ENCODE measurements at places on chromosomes 7 and 10. TPM values are rescaled to one million over a fixed set of nuclear protein-coding genes. Genes with fewer than 3 reads are reported as not detected.

GRCh38 chr7:68691261-68692216, 906.7 kb upstream of the AUTS2 start:
- peak; percentile 30 for DNase-seq

- no peak for DNase-seq
Measured at GRCh38 chr10:98901441-98902110, 334.1 kb downstream of the HPSE2 start.

DNA sequence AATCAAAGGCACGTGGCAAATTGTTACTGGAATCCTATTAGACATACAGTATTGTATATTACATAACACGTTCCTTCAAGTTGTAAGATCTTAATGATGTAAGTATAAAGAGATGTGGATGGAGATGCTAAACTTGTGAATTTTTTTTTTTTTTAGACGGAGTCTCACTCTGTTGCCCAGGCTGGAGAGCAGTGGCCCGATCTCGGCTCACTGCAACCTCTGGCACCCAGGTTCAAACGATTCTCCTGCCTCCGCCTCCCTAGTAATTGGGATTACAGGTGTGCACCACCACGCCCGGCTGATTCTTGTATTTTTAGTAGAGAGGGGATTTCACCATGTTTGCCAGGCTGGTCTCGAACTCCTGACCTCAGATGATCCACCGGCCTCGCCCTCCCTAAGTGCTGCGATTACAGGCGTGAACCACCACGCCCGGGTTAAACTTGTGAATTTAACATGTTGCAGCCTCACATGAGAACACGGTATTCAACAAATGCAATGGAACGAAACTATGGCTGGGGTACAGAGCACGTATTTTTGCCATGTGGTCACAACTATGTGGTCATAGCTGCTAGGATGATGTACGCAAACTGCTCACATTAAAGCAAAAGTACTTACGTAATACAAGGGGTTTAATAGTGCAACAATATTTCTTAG, 818 bp upstream of the SUPV3L1 start:
- no peak for DNase-seq

DNA sequence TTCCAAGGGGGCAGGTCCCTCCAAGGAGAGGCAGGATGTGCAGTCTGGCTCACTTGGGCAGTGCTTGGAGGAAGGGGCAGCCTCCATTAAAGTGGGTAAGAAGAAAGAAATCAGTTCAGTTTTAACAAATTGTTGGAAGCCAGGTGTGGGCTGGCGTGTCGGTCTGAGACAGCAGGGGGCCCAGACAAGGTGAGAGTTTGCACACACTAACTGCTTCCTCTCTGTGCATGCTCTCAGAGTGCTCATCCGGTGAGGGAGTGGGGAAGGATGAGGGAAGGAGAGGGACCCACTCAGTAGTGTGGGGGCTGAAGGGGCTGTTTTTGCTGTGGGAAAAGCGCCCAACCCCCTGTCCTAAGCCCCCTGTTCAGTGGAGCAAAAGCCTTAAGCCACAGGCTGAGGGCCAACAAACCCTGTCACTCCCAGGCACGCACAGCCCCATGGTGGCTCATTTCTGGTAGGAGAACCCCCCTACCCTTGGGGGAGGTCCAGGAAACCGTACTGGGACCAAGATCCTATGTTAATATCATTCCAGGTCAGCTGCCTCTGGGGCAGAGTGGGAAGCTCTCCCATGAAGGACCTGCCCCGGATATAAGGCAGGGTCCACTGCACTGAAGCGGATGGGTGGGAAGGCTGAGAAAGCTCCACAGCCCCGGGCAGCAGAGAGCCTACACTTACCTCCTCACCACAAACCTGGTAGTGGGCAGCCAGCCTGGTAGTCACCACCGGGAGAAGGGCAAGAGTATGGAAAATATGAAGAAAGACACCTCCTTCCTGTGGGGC, 5.1 kb upstream of the PCBD1 start:
- no peak for DNase-seq

GRCh38 chr10:85446827-85447226, 919.8 kb downstream of the GRID1 start:
- no peak for DNase-seq

- peak; percentile 100 for DNase-seq
Measured at GRCh38 chr7:47763063-47763974, 181.4 kb upstream of the TNS3 start.

DNA sequence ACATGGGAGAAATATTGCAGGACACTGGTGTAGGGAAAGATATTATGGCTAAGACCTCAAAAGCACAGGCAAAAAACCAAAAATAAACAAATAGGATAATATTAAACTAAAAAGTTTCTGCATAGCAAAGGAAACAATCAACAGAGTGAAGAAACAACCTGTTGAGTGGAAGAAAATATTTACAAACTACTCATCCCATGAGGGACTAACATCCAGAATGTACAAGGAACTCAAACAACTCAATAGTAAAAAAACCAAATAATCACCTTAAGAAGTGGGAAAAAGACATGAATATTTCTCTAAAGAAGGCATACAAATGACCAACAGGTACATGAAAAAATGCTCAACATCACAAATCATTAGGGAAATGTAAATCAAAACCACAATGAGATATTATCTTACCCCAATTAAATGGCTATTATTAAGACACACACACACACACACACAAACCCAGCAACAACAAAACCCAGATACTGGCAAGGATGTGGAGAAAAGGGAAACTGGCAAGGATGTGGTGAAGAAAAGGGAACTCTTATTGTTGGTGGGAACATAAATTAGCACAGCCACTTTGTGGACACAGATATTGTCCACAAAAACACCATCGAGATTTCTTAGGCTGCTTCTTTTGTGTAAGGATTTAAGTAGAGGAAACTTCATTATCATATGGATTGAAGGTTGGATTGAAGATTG, 9.8 kb upstream of the RAB18 start:
- no peak for DNase-seq

GRCh38 chr10:18886102-18886501, 162.5 kb upstream of the MALRD1 start:
- DNase-seq = no peak

GRCh38 chr10:69906425-69906824, 104.7 kb downstream of the COL13A1 start:
- DNase-seq = no peak

DNA sequence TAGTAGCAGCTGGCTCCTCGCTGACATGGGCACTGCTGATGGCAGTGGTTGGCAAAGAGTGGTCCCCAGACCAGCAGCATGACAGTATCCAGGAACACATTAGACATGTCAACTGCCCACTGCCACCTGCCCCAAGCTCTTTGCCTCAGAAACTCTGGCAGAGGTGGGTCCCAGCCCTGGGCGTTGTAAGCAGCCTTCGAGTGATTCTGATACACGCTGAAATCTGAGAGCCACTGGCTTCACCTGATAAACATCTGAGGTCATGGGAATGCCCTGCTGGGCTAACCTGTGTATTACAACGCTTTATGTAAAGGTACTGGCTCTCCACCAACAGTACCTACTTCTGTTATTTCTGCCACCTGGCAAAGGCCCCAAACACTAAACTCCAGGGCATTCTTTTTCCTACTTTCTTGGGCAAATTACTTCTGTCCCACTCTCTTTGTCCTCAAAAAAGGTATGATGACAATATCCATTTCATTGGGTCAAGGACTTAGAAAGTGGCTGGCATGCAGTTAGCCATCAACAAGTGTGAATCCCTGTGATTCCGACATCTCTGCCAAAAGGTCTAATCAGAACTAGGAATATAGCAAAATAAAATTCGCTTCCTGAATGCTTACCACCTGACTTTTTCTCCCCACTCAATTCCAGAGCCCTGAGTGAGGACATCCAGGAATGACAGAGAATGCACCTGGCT, 9.2 kb downstream of the SGMS1 start:
- peak; percentile 66 for DNase-seq

DNA sequence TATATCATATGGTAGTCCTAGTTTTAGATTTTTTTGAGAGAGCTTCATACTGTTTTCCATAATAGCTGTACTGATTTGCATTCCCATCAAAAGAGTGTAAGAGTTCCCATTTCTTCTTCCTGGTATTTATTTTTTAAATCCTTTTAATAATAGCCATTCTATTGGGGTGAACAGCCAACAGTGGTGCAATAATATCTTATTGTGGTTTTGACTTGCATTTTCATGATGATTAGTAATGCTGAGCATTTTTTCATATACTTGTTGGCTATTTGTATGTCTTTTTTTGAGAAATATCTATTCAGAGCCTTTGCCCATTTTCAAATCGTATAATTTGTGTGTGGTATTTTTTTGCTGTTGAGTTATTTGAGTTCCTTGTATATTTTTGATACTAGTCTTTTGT, 167.4 kb downstream of the FZD1 start:
- no peak for DNase-seq

- DNase-seq = no peak
Measured at GRCh38 chr10:84158550-84158949, 15.1 kb upstream of the GPR15LG start.

DNA sequence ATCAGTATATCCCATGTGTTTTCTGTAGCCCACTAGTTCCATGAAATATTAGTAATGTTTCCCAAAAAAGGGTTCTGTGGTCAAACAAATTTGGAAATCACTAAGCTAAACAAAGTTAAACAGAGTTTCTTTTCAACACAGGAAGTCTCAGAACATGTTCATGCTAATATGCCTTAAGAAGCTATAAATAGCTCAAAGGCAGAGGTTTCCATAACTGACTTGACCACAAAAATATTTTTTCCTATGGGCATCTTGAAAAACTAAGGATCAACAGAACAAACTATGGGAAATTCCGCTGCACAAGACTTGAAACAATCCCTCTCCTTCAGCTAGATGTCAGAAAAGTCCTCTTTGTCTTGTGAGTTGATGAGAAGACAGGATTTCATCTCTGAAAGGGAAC, 59.7 kb downstream of the SEM1 start:
- no peak for DNase-seq

- DNase-seq = no peak
Measured at GRCh38 chr10:90138844-90139243, 437.5 kb downstream of the KIF20B start.

DNA sequence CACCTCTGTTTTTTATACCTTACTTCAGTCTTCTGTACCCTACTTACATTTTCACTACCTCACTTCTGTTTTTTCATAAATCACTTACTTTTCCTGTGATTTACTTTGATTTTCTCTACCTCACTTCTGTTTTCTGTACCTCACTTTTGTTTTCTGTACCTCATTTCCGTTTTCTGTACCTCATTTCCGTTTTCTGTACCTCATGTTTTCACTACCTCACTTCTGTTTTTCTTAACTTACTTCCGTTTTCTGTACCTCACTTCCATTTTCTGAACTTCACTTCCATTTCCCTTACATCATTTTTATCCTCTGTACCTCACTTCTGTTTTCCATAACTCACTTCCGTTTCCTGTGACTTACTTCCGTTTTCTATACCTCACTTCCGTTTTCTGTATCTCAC, 492.0 kb upstream of the AKR1E2 start:
- no peak for DNase-seq

DNA sequence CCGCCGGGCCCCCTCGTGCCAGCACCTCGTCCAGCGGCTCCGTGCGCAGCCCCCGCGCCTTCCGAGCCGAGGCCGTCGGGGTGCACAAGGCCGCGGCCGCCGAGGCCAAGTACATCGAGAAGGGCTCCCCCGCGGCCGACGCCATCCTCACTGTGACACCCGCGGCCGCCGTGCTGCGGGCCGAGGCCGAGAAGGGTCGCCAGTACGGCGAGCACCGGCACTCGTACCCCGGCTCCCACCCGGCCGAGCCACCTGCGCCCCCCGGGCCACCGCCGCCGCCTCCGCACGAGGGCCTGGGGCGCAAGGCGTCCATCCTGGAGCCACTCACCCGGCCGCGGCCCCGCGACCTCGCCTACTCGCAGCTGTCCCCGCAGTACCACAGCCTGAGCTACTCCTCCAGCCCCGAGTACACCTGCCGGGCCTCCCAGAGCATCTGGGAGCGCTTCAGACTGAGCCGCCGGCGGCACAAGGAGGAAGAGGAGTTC, 76.5 kb downstream of the ELFN1 start:
- DNase-seq = no peak

DNA sequence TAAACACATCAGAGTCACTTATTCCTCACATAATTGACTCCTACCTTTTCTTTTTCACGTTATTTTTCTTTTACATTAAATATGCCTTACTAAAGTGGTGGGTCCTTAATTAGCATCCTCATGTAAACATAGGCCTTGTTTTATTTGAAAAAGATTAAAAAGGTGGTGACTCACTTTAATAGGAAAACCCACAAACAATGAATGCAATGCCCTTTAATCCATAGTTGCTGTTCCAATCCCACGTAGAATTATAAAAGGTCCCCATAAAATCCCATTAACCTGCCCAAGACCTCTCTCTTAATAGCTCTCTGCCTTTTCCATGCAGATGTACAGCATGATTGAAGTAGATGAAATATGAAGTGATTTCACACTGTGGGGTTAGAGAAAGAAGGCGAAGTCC, 32.2 kb downstream of the SLC16A12 start:
- no peak for DNase-seq

GRCh38 chr10:125720002-125720382, 483 bp downstream of the EDRF1 start:
- no peak for DNase-seq

DNA sequence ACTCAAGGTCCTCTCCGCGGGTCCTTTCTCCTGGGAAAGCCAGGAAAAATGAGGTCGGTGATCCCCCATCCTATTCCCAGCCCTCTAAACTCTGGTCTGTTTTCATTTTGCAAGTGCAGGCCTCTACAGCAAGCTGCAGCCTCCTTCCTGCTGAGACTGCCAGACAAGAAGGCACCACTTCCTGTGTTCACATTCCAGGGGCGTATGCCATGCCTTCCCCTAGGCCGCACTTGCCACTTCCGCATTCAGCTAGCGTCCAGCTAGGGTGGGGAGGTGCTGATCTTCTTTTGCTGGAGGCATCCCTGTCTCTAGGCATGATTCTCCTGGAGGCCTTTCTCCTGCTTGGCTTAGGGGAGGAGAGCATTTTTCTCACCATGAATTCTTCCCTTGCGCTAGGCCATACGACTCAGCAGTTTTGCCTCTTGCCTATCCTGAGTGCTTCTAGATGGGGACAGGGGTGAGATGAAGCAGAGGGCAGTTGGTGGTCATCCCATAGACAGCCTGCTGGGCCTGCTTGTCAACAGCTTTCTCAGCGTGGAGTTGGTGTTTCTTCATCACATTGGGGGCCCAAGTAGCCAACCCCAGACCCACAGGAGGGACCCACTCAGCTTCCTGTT, 328.9 kb downstream of the RPS24 start:
- DNase-seq = peak; percentile 40

Gene NUDCD3
- 149 TPM for total RNA-seq

Gene WDFY4
- not detected for total RNA-seq

Gene LRMDA
- not detected for total RNA-seq

Gene ANK3
- 31.4 TPM for total RNA-seq

Gene EN2
- not detected for total RNA-seq

Gene TLX1
- total RNA-seq = not detected

Gene PRR15
- total RNA-seq = 64.9 TPM

Gene TNS3
- 143 TPM for total RNA-seq

Gene AFAP1L2
- total RNA-seq = 35.4 TPM

Gene LIMK1
- 128 TPM for total RNA-seq

Gene ATG9B
- total RNA-seq = 13.7 TPM
